Type B pancreatic cell (in vitro differentiated cells): ENCODE measurements at places on chromosomes 12 and 14. TPM values are rescaled to one million over a fixed set of nuclear protein-coding genes. Genes with fewer than 3 reads are reported as not detected.

DNA sequence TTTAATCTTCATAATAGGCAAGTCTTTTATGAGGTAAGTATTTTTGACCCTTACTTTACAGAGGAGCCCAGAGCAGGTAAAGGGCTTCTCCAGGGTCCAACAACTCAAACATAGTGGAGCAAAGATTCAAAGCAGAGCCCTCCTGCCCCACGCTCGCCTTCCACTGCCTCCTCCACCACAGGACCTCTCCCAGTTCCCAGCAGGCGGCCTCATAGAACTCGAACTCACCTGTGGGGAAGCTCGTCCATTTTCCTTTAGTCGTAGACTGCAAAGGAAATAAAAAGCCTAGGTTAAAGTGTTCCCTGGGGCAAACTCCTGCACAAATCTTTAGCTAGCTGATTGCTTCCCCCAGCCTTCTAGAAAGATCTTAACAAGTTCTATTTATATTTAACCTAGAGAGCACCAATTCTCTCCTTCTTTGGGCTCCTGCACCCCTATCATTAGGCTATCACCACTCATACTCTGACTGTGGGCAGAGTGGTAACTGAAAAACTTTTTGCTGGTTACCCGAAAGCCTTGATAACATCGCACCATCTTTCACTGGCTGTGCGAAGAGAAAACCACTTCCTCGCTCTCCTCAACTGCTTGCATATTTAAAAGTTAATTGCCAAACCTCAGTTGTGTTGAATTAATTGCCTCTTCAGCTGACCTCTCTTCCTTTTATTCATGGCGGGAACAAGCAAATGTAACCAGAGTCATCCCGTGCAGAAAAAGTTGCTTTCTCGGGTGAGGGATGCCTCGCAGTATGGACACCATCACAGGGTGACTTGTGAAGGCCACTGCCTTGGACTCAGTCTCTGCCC is 299.6 kb downstream of the DPF3 start:
- no peak for DNase-seq

GRCh38 chr14:99947695-99948094 is 117.5 kb upstream of the EVL start:
- DNase-seq, result no peak

DNA sequence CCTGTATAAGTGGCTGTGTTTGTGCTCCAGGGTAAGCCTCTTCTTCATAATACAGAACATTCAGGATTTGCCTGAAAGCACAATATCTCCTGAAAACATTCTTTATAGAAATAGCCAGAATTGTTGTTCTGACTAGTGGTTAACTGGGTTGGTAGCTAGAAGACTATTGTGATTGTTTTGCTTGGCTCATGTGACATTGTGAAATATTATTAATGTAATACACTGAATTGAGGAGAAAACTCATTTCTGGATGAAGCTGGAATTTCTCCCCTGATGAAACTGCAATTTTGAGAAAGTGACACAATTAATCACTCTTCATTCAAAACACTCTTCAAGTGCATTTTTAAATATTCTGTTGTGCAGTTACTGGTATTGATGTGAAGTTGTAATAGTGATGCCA is 172.3 kb upstream of the PTPRQ start:
- DNase-seq, result no peak

GRCh38 chr12:15664491-15664890 is 124.7 kb downstream of the EPS8 start:
- DNase-seq, result no peak

DNA sequence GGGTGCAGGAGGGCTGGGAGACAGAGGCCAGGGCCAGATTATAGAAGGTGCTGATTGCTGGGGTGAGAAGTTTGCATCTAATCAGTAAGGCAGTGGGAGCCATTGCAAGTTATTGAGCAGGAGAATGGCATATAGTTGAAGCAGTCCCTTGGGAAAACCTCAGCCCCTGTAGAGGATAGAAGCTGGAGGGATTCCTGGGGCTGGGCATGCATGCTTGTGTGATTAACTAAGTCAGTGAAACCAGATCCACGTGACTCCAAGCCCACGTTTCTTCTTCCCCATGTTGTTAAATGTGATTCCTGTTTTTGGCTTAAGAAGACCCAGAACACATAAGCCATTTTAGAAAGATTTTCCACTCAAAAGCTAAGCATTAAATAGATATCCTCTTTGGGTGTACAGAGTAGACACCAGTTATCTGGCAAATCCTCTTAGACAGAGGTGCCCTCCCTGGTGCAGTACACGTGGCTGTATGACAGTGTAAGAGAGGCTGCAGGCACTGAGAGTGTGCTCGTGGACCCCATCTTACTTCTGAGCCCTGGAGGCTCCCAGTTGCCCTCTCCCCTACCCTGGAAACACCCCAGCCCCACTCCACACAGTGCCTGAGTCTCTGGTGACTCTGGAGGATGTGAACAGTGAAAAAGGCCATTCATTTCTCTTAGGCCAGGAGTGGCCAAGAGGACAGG is 3.2 kb downstream of the C14orf132 start:
- no peak for DNase-seq

- DNase-seq, result no peak
Measured at GRCh38 chr14:94582199-94582750, 1.0 kb downstream of the SERPINA5 start.

DNA sequence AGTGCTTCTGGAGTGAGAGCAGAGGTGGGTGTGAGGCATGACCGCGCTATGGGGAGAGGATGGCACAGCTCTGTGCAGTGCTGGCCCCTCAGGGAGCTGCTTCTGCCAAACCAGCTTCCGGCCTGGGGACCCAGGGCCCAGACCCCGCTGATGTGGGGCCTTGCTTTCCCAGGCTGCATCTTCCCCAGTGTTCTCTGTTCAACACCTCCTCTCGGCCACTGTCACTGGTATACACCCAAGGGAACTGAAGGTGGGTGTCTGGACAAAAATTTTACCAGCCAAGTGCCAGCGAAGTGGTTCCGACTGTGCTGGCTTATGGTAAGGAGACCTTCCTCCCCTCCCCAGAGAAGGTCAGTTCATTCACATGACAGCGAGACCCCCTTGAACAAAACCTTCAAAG is 179.1 kb downstream of the AACS start:
- DNase-seq, result no peak

Gene ARHGEF25
- total RNA-seq, result 4.7 and 34.6 TPM in 2 replicates

DNA sequence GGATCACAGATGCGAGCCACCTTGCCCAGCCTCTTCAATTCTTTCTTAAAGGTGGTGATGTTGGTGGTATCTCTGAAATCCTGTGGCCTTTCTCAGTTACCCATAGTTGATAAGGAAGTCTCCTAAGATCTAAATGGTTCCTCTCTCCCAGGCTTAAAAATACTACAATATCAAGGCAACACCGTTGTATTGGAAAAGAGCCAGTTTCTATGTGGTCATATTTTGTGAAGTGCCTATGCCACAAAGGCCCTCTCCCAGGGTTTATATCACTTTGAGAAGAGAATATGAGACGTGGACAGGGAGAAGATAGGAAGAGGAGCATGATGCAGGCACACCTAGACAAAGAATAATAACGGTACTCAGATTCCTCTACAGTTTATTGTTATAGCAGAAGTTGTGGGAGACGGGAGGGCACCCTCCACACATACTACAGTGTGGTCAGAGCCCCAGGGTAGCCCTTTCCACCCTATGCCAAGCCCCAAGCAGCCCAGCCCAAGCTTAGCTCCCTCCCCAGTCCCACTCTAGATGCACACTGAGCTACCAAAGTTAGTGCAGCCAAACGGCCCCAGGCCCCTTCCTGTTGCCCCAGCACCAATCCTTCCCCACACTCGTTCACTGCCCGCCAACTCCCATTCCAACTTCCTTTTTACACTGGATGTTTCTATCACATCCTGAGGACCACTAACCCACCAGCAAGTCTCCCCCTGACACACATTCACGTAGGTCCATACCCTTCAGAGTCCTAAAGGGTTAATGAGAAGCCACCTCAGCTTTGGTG is 8.3 kb downstream of the NDRG2 start:
- no peak for DNase-seq

DNA sequence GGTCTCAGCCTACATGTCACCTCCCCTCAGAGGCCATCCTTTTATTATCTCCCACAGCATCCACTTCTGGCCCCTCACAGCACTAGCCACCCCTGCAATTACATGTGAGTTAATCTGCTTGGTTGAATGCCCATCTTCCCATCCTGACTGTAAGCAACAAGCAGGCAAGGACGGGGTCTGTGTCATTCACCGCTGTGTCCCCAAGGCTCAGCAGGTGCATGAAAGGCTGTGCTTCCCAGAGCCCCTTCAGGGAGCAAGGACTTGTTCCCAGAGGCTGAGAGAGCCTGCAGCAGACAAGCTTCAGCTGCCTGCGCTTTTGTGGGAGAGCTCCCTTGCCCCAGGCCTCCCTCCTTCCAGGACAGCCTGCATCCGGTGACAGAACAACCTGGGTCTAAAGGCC is 172.7 kb upstream of the GSC start:
- no peak for DNase-seq

GRCh38 chr14:100434033-100434601 is 111.0 kb downstream of the SLC25A47 start:
- DNase-seq, result no peak

DNA sequence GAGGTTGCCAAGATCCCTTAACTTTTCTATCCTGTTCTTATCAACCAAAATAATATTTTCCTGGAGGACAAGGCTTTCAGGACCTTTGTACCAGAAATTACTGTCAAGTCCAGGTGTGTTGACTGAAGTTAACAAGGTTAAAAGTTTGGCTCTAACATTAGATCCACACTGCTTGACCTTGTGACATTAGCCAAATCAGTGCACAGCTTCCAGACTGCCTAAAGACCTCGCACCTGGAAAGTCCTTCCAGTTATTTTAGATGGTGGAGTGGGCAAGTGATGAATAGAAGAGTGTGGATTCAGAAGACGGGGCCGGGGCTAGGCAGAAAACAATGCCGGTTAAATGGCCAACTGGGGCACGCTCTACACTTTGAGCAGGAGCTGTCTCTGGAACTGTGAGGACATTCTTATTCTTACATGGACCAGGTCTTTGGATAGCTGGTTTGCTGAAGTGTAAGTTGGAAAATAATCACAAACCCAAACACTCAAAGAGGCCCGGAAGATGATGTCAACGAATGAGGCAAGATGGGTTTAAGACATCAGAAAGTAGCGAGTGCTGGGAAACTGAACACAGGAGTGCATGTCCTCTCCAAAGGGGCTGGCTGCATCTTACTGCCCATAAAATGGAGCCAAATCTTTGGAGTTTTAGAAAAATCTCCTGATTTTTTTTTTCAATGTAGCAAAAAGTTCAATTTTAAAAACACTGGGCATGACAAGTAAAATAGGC is 56.3 kb downstream of the NIN start:
- DNase-seq, result no peak

DNA sequence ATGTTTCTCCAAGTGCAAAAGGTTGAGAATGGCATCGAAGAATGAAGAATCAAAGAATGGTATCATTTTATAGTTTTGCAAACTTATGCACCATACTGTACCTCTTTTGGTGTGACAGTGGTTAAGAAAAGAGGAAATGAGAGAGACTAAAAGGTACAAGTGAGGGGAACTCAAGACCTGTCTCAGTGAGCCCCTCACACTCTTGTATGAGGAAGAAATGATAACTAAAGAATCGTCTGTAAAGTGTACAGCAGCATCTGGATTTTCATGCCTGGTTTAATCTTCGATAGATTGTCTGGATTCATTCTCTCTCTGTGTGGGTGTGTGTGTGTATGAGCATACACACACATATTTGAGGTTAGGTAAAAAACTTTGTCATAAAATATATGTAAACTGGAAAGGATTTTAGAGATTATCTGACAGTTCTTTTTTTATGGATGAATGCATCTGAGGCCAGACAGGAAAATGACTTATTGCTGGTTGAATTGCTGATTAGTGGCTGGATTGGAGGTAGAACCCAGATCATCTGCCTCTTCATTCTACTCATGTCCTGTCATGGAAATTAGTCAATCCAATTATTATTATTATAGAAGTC is 16.0 kb upstream of the SLC38A2 start:
- DNase-seq, result no peak

DNA sequence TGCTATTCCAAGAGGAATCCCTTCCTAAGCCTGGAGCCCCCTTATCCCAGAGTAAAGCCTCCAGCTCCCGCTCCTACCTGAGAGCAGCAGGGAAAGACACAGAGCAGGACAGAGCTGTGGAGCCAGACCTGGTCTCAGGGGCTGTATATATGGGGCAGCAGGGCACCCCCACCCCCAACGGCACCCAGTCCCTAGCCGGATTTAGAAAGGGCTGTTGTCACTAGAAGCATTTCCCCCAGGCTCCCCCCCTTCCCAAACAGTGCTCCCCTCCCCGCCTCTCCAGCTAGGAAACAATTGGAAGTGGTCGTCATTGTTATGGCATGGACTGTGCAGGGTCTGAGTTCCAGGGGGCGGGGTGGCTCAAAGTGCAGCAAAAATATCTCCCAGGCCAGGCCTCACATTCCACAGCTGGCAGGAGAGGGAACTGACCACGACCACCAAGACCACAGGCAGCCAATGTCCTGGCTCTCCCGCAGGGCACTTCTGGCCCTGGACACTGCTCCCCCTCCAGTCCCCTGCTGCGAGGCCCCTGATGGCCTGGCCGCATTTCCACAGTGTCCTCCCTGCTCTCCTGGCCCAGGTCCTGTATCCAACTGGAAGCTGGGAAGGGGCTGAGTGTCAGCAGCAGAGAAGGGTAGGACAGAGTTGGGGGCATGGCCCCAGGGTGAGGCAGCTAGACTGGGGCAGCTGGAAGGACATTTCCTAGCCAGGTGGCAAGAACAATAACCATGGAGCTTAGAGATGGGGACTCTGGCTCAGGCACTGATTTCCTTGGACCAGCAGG is at the start of gene MYH7:
Gene MYH7 (minus strand): TSS at position 118 of the 784 bp plus-strand sequence. CDS start 1,928 bp downstream, outside the sequence.
- peak; percentile 60 for DNase-seq

Gene KRT83
- not detected in 2 replicates for total RNA-seq

Gene ARHGDIB
- 17.0 and 60.8 TPM in 2 replicates for total RNA-seq

Gene RASSF8
- total RNA-seq, result 46.3 and 65.1 TPM in 2 replicates

DNA sequence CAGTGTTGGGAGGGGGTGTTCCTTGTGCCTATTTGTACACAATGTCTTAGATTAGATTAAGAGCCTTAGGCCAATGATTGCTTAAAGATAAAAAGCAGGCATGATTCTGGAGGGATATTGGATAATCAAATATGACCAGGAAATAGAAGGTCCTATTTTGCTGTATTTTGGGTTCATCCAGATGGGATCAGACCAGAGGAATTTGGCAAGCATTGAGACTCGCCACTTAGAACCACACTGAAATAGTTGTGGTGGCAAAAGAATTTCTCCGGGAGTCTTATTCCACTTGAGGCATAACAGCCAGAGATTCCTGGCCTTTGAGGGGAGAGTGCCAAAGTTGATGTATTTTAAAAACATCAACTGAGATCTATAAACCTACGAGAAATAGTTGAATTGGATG is 327.2 kb downstream of the RAD51B start:
- DNase-seq, result no peak

Gene TMEM116
- total RNA-seq, result 13.9 and 18.0 TPM in 2 replicates

Gene ZFHX2
- 5.6 and 11.1 TPM in 2 replicates for total RNA-seq

Gene AMN
- total RNA-seq, result 18.3 and 51.7 TPM in 2 replicates

- DNase-seq, result no peak
Measured at GRCh38 chr12:22018860-22019259, 27.2 kb upstream of the CMAS start.

DNA sequence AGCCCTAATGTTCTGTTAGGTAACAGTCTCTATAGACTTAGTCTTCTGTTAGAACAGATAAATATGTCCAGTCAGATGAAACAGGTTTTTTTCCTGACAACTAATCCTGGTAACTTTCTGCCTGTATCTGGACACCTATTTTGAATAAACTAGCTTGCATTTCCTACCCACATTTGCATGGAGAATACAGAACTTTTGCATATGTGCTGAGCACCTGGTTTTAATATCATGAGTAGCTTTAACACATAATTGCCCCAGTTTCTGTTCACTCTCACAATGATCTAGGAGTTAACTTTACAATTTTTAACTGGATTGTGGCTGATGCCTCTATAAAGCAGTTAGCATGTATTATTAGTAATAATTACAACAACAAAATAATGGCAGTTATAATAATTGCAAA is 111.7 kb downstream of the KTN1 start:
- DNase-seq, result no peak

- peak; percentile 67 for DNase-seq
Measured at GRCh38 chr14:100529561-100530031, 57.6 kb downstream of the BEGAIN start.
